Heart left ventricle (tissue), 16 donors: ENCODE measurements at places on chromosomes 4 and X. TPM values are rescaled to one million over a fixed set of nuclear protein-coding genes. Genes with fewer than 3 reads are reported as not detected.

DNA sequence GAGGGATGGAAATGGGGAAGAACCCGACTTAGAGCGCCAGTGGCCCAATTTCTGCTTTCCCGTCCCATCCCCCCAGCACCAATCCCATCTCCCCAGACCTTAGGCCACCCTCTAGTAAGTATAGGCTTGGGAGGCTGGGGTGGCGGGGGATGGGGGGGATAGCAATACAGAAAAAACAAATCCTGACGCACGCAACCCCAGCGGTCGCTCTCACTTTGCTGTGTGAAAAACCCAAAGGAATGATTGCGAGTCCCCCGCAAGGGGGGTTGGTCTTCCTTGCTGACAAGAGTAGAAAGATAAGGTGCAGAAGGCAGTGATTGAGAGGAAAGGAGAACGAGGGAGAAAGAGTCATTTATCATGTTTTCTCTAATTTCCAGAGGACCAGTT, 863 bp downstream of the CPE start:
- H3K27me3 ChIP-seq: no peaks in the 10 kb centered on the region
- no peaks in the 10 kb centered on the region for H3K4me1 ChIP-seq
- DNase-seq: no peak
- H3K36me3 ChIP-seq: no peaks in the 10 kb centered on the region
- peak overlapping the region; percentile 49 for H3K4me3 ChIP-seq
- H3K27ac ChIP-seq: peak overlapping the region; percentile 71

Gene LYAR
- total RNA-seq: 8.7 TPM

GRCh38 chr4:113673450-113673849, 88.1 kb downstream of the CAMK2D start:
- peaks cover 21% of the 10 kb centered on the region for H3K4me1 ChIP-seq
- no peaks in the 10 kb centered on the region for H3K27me3 ChIP-seq
- H3K27ac ChIP-seq: peak overlapping the region; percentile 11

Gene XG
- total RNA-seq: 0.69 TPM

DNA sequence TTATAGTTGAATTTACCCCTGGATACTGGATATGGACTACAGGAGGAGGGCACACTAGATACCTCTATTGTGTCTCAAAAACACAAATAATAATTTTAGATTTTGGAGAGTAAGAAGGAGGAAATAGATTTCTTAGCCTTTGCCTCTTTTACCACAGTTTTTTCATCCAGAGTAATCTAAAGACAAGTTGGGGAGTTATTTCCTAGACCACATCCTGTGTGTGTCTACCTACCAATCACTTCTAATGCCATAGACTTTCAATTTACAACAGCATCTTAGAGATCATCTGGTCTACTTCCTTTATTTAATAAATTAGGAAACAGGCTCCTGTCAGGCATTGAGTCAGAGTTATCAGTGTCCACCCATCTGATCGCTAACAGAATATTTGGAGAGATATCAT, 191.5 kb downstream of the EDA start:
- no peak for DNase-seq
- no peaks in the 10 kb centered on the region for H3K4me1 ChIP-seq
- no peaks in the 10 kb centered on the region for H3K36me3 ChIP-seq
- no peak overlapping the region for H3K4me3 ChIP-seq

- no peak overlapping the region for H3K27ac ChIP-seq
- H3K36me3 ChIP-seq: no peaks in the 10 kb centered on the region
- DNase-seq: no peak
- H3K4me3 ChIP-seq: no peak overlapping the region
- H3K4me1 ChIP-seq: no peaks in the 10 kb centered on the region
Measured at GRCh38 chrX:9117851-9118250, 83.9 kb upstream of the FAM9B start.

DNA sequence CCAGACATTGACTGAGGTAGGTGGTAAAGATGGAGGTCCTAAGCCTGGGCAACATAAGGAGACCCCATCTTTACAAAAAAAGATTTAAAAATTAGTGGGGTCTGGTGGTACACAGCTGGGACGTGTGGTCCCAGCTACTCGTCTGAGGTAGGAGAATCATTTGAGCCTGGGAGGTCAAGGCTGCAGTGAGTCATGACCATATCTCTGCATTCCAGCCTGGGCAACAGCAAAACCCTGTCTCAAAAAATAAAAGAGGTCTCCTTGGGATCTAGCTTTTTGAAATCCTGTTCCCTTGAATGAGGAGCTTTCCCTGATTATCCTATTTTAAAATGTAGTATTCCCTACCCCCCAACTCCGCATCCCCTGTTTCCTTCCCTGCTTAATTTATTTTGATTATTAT, 78.7 kb upstream of the OGT start:
- no peak overlapping the region for H3K27ac ChIP-seq
- H3K4me3 ChIP-seq: no peak overlapping the region
- no peak for DNase-seq
- no peaks in the 10 kb centered on the region for H3K4me1 ChIP-seq
- no peaks in the 10 kb centered on the region for H3K27me3 ChIP-seq
- H3K36me3 ChIP-seq: peaks cover 73% of the 10 kb centered on the region

Gene PPP1R2C
- not detected for total RNA-seq

DNA sequence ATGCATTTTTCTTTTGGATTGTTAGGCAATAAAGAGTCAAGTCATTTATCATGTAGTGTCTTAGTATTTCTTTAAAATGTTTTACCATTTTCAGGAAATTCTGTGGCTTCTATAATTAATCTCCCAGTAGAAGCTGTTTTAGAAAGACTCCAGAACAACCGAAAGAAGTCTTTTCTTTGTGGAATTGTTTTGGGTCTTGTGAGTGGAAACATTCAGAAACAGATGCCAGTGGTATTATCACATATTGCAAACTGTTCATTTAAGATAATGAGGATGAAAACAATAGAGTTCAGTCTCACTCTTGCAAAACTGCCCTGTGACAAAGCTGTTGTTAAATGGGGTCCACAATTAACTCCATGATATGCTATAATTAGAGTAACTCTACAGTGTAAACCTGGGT, 211.2 kb upstream of the KIT start:
- no peak overlapping the region for H3K27ac ChIP-seq
- DNase-seq: no peak

DNA sequence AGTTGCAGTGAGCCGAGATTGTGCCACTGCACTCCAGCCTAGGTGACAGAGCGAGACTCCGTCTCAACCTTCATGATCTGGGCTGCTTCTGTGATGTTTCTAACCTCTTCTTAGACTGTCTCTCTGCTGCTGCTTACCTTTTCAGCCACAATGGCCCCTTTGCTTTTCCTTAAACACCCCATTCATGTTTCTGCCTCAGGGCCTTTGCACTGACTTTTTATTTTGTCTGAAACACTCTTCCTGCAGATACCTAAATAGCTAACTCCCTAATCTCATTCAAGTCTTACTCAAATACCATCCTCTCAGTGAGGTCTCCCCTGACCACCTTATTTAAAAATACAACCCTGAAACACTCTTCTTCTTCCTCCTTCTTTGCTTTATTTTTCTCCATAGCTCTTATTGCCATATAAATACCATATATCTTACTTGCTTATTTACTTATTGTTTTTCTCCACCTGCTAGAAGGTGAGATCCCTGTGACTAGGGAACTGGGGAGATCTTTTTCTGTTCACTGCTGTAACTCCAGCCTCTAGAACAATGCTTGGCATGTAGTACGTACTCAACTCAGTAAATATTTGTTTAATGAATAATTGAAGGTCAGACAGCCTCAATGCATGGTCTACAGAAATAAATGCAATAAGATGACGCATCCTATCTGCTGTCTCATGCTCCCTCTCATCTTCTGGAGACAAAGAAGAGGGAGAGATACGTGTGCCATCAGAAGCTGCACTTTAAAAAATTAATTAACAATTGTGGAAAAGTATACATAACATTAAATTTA, 43.8 kb upstream of the SETD7 start:
- no peaks in the 10 kb centered on the region for H3K36me3 ChIP-seq
- H3K4me1 ChIP-seq: no peaks in the 10 kb centered on the region
- no peak for DNase-seq
- no peaks in the 10 kb centered on the region for H3K27me3 ChIP-seq
- H3K4me3 ChIP-seq: no peak overlapping the region

DNA sequence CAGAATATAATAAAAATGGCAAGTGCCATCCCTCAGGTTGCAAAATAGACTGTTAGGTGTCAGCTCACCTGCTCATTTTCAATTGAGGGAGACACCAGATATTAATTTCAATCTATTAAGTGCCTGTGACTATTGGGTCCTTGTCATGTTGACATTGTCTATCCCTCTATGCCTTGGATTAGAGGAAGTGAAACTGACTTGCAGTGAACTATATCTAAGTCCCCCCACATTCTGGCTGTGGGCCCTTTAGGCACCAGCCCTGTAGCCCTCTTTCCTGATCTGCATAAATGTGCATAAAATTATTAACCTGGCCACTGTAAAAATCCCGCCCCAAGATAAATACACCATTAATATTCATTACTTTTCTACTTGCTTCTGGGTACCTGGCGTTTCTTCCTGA, 293.0 kb upstream of the CLNK start:
- no peaks in the 10 kb centered on the region for H3K4me1 ChIP-seq
- H3K36me3 ChIP-seq: no peaks in the 10 kb centered on the region
- H3K4me3 ChIP-seq: no peak overlapping the region
- no peak overlapping the region for H3K27ac ChIP-seq
- no peak for DNase-seq
- no peaks in the 10 kb centered on the region for H3K27me3 ChIP-seq

DNA sequence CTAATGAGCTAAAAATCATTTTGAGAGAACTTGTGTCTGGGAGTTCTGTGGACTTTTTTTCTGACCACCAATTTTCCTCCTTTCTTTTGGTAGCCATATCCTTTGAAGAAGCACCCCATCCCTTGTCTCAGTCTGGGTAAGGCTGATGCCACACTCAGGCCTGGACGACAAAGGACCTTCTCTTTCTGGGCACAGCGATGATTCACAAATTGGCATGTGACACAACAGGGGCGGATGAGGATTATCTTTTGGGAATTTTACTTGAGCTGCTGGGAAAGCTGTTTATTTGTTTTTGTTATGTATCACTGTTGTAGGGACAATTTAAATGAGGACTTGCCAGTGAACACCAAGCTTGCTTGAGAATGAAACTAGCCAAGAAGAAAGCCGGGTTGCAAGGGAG, 233.4 kb upstream of the HAND2 start:
- DNase-seq: no peak
- H3K36me3 ChIP-seq: no peaks in the 10 kb centered on the region
- H3K4me1 ChIP-seq: peaks cover 22% of the 10 kb centered on the region
- H3K27ac ChIP-seq: no peak overlapping the region
- no peak overlapping the region for H3K4me3 ChIP-seq
- H3K27me3 ChIP-seq: no peaks in the 10 kb centered on the region

DNA sequence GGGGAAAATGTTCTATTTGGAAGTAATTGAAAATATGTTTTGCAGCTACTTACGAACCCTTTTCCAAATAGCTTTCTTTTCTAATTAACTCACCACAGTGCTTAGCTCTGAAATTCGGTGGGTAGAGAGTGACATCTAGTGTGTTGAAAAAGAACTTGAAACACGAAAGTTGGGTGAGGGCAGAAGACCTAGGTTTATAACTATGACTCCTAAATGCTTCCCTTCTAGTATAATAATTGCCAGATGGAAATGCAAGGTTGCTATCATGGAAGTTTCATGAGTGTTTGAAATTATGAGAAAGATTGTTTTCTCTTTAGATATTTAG, 77.3 kb upstream of the NOCT start:
- H3K4me1 ChIP-seq: peaks cover 3% of the 10 kb centered on the region
- no peaks in the 10 kb centered on the region for H3K36me3 ChIP-seq
- H3K4me3 ChIP-seq: no peak overlapping the region
- DNase-seq: no peak
- H3K27ac ChIP-seq: no peak overlapping the region

DNA sequence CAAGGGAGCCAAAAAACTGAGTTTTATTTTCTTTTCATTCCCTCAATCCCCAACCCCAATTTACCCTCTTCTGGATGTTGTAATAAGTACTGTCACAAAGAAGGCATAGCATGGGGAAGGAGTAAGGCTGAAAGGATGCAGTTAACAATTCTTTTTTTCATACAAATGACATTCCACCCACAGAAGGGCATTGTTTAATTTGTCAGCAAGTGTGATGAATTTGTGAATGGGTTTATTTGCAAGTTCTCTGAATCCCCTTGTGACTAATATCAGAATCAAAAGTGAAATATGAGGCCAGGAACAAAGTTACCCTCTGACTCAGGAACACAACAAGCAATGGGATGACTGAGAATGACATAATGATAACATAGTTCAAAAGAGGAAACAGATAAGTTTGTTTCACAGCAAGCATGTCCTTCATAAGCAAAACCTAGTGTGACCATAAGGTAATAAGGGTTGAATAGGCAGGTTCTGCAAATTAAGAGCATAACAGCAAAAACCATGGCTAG, 2.1 kb downstream of the GEMIN8 start:
- H3K4me1 ChIP-seq: peaks cover 22% of the 10 kb centered on the region
- DNase-seq: no peak
- H3K27me3 ChIP-seq: no peaks in the 10 kb centered on the region
- peak overlapping the region; percentile 28 for H3K27ac ChIP-seq
- no peaks in the 10 kb centered on the region for H3K36me3 ChIP-seq

- no peaks in the 10 kb centered on the region for H3K4me1 ChIP-seq
- no peaks in the 10 kb centered on the region for H3K36me3 ChIP-seq
- H3K27ac ChIP-seq: no peak overlapping the region
- no peak overlapping the region for H3K4me3 ChIP-seq
- no peaks in the 10 kb centered on the region for H3K27me3 ChIP-seq
Measured at GRCh38 chr4:69518538-69519198, 23.0 kb upstream of the UGT2B4 start.

Gene ZCCHC18
- 0.14 TPM for total RNA-seq

Gene CT45A5
- total RNA-seq: not detected

Gene HDAC6
- 37.5 TPM for total RNA-seq

DNA sequence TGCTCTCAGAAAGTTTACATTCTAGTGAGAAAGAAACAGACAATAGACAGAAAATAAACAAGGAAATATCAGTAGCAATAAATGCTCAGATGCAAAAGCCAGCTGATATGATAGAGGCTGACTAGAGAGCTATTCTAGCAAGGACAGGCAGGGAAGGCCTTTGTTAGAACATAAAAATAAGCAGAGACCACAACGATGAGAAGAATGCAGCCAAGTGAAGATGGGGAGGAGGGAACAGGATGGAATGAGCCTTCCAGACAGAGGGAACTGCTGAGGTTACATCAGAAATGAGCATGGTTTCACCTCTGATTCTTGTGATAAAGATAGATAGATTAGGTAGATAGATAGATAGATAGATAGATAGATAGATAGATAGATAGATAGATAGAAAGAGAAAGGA, 7.6 kb upstream of the SOWAHB start:
- no peak overlapping the region for H3K4me3 ChIP-seq
- H3K36me3 ChIP-seq: no peaks in the 10 kb centered on the region
- no peaks in the 10 kb centered on the region for H3K4me1 ChIP-seq
- H3K27me3 ChIP-seq: no peaks in the 10 kb centered on the region
- H3K27ac ChIP-seq: no peak overlapping the region
